ENCODE measurements at places on chromosomes 13 and 19.

DNA sequence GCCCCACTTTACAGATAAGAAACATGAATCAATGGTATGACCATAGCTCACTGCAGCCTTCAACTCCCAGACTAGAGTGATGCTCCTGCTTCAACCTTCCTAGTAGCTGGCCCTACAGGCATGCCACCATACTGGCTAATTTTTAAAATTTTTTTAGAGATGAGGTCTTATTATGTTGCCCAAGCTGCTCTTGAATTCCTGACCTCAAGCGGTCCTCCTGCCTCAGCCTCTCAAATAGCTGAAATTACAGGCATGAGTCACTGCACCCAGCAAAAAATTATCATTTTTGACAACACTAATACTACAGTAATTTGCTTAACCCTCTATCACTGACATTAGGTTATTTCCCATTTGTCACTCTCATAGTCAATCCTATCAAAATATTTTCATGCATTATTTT, 14.7 kb downstream of the CAB39L start:
- no peak for DNase-seq

- DNase-seq: no peak
Measured at GRCh38 chr19:56597696-56598095, 2.6 kb downstream of the ZNF71 start.

DNA sequence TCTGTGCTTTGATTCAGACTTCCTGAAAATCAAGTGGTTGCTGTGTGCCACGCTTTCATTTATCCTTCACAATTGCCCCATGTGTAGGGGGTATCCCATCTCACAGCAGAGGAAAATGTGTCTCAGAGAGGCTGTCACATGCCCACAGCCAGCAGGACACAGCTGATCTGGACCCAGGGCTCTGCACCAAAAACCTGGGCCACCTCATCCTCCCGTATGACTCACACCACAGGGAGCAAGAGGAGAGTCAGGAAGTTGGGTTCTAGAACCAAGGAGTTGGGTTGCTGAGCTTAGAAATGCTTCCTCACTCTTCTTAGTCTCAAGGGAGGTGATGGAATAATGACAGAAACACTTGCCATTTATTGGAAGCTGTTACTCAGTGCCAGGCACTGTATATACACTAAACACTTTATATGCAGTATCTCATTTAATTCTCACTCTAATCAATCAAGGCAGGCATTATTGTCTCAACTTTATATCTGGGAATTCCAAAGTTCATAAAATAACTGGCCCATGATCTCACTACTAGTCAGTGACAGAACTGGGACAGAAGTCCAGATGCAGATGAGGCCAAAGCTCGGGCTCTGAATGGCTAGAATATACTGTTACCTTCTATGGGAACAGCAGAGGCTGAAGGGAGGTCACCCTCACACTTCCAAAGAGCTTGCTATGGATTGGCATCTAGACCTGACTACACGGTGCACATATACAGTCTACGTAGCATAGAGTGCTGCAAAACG, 47.7 kb upstream of the ATP12A start:
- no peak for DNase-seq

DNA sequence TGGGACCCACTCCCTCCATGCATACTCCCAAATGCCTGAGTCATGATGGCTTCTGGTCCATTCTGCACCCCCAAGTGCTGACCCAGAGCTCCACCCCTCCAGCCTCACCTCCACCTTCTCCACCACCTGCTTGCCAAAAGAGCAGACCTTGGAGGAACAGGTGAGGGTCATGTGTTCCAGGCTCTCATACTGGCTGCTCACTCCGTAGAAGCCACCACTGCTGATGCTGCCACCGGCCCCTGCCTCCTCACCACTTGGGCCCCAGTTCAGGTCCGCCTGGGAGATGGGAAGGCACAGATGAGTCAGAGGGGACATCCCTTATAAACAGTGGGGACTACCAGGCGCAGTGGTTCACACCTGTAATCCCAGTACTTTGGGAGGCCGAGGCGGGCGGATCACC, 7.9 kb downstream of the CD37 start:
- DNase-seq: no peak

DNA sequence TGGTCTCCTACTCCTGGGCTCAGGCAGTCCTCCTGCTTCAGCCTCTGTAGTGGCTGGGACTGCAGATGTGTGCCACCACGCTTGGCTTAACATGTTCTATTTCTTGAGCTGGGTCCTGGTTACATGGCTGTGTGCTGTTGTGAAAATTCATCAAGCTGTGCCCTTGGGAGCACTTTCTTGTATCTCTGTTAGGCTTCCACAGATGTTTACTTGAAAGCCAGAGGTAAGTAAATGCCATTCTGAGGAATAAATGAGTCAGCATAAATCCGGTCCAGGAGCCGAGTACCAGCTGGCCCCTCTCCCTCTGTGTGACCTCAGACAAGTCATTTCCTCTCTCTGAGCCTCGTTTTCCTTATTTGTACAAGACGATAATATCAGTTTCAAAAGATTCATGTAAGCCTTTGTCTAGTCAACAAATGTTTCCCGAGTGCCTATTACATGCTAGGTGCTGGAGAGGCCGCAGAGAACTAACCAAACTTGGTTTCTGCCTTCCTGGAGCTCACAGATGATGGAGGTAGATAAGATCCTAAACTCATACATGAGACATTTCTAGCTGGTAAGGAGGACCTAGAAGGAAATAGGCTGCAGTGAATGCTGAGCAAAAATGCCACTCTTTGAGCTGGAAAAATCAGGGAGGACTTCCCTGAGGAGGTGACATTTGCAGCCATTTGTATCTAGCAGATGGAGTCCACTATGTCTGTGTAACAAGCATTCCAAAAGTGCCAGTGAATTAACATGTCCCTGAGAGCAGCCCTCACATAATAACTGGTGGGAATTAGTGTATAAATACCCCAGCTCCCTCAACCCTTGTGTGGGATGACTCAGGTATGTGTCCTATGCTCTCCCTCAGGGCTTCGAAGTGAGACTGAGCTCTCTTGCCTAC, 2.7 kb upstream of the RASAL3 start:
- DNase-seq: no peak

GRCh38 chr13:80798576-80799133, 457.7 kb upstream of the SPRY2 start:
- DNase-seq: no peak

All from NCI-H510A treated with DMSO at 0.1 percent for 48 hours (cell line).